ENCODE measurements at places on chromosomes 2 and 18.

- no peak for DNase-seq
Measured at GRCh38 chr2:173862612-173863217, 102.5 kb downstream of the SP3 start.

DNA sequence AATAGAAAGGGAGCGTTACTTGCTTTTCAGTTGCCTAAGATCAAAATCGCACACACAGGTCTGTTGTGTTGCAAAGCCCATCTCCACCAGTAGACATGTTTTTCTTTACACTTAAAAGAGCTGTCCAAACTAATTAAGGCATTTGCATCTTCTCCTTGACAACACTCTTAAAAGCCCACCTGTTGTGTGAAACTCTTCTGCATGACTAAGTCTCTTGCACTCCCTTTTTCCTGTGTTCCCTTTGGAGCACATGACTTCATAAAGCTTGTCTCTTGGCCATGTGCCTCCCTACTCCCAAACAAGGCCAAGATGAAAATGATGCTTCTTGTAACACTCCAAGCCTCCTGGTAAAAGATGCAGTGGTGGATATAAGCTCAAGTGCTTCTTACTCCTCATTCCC, 26.1 kb downstream of the PID1 start:
- DNase-seq, result no peak

DNA sequence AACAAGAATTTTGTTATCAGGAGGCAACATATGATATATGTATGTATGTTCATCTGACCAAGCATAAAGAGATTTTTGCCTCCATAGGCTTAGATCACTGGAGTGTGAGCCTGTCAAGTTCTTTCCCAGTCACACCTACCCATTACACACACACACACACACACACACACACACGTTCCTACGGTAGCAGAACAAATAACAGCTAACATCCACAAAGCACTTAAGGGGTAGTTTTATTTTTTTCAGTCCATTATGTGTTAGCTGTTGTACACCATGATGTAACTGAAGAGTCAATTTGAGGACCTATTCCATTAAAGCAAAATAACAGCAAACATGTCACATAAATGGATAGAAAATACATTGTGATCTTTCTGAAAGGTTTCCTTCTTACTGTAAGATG, 39.5 kb downstream of the UGP2 start:
- DNase-seq, result no peak

DNA sequence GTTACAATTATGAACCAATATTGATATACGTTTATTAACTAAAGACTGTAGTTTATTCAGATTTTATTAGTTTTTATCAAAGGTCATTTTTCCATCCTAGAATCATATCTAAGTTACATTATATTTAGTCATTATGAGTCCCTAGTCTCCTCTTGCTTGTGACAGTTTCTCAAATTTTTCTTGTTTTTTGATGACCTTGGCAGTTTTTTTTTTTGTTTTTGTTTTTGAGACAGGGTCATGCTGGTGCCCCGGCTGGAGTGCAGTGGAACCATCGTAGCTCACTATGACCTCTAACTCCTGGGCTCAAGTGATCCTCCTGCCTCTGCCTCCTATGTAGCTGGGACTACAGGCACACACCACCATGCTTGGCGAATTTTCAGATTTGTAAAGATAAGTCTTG, 18.3 kb upstream of the SLC39A10 start:
- no peak for DNase-seq

DNA sequence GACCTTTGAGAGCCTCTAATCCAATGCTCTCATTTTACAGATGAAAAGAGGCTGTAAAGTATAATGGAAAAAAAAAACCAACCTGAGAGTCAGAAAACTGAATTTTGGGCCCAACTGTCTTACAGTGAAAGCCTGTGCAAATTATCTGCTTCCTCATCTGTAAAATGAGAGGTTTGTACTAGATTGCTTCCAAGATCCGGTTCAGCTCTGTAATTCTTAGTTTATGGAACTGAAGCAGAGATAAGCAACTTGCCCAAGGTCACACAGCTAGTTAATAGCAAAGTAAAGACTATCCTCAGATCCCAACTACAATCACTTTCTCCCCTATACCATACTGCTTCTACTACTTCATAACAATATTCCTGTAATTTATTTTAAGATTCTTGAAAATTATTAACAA, 6.3 kb downstream of the TLK1 start:
- peak; percentile 41 for DNase-seq

DNA sequence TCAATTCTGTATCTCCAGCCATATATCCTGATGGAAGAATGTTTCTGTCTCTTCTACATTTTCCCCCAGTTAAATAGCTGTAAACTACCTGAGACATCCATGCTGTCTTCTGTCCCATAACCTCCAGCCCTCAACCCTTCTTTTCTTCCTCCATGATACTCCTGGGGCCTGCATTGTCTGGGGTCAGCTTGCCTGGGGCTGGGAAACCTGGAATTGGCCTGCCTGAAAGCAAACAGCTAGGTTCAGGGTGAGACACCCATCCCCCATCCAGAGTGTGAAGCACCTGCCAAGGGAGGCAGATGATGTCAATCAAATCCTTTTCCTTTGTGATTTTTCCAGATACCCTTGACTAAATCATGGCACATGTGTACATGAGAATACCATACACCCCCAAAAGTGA, 313.7 kb upstream of the MGAT5 start:
- DNase-seq, result no peak

DNA sequence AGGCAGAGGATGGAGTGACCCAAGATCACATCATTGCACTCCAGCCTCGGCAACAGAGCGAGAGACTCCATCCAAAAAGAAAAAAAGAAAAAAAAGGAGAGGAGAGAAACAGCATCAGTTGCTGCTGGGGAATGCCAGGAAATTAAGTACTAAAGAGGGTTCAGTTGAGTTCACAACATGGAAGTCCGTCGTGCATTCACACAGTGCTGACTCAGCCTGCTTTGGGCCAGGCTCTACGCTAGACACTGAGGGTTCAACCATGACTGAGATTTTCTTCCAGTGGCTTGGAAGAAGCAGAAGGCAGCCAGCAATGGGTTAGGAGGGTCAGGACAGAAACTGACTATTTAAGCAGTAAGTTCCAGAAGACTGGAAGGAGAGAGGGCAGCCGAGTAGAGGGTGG, 108.8 kb downstream of the FMNL2 start:
- no peak for DNase-seq

- DNase-seq, result no peak
Measured at GRCh38 chr2:70816726-70817125, 3.7 kb downstream of the CLEC4F start.

DNA sequence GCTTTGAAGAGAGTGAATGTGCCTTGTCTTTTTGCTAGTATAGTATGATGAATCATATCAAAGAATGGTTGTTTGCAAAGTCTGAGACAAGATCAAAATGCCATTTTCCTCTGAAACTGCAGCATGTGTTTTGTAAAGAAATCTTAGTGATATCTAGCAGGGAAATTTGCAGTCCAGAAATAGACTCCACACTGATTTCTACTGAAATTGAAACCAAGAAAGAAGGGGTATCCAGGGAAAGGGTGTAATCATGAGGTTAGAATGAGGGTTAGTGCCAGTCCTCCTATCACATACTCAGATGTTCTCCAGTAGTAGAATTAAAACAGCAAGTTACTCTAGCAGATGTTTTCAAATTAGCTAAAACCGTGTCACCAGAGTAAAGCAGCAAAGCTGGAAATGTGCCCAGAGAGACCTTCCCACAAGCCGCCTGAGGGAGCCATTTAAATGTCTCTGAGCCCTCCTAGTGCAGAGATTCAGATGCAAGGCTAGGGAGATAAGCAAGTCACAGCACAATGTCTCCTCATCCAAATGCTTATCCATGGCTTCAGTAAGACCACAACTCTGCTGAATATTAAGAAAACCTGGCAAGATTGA, 4.9 kb downstream of the DLGAP1 start:
- DNase-seq, result no peak

- DNase-seq, result peak; percentile 90
Measured at GRCh38 chr18:3250237-3251107, 2.9 kb downstream of the MYL12A start.

- no peak for DNase-seq
Measured at GRCh38 chr18:14093307-14093915, 38.8 kb downstream of the ZNF519 start.

DNA sequence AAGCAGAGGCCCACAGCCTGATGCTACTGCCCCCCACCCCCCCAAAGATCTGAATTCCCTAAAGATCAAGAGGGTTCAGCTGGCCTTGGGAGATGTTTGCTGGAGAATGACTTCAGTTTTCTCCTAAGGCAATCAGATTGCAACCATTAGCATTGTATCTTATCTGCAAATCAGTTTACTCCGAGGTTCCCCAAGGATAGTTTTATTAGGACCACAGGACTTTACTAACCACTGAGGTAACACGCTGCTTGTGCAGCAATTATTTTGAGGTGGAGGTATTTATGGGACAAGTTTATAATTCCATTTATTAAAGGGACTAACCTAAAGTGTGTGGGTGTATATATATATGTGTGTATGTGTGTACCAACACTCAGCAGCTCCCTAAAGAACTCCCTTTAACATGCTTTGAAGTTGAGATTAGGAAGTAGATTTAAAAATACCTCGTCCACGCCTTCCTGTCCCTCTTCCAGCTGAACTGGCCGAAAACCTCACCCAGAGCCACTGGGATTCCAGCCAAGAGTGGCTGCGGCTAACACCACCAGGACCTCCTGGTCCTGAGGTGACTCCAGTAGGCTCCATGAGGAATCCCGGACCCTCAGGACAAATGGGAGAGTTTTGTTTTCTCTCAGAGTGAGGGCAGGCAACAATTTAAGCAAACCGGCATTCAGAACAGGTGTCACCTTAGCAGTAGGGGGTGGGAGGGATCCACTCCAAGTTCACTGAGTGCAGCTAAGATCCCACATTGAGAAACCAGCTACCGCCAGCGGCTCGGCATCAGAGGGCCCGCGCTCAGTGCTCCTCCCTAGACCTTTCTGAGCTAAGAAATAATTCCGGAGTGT, 3.0 kb upstream of the DLX1 start:
- no peak for DNase-seq

GRCh38 chr2:147092266-147092665, 752.6 kb upstream of the ACVR2A start:
- DNase-seq, result no peak

DNA sequence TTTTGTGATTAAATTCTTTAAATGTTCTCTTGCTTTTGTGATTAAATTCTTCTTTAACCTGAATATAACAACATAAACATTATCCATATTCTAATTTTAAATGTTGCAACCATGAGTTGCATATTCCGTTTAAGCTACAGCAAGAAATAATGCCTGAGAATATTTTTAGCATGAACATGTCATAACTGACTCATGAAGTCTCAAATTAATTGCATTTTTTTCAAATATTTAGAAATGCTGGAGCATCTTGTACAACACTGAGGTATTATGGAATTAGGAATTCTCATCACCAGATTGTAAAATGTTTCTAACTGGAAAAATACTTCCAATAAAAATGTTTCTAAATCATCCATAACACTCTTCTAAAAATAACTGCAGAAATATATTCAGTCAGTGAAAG, 14.7 kb downstream of the ROCK2 start:
- DNase-seq, result peak; percentile 67
